ENCODE measurements at places on chromosomes 1 and 21.

GRCh38 chr1:18111605-18112297 lies 4.2 kb downstream of the IGSF21 start:
- no peak for DNase-seq

DNA sequence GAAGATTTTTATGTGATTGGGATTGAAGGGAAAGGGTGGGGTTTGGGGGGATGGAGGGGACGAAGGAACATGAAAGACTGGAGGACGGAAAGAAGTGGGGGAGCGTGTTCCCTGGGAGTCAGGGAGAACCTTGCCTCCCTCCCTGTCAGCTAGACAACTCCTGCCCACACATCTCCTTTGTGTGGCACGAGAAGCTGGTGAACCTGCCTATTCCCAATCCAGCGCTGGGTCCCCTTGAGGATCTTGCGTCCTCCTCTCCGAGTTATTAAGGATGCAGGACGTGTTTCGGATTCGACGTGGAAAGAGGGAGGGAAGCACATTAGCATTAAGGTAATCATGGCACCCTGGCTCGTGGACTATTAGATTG lies 1.4 kb downstream of the LRRC7 start:
- no peak for DNase-seq

DNA sequence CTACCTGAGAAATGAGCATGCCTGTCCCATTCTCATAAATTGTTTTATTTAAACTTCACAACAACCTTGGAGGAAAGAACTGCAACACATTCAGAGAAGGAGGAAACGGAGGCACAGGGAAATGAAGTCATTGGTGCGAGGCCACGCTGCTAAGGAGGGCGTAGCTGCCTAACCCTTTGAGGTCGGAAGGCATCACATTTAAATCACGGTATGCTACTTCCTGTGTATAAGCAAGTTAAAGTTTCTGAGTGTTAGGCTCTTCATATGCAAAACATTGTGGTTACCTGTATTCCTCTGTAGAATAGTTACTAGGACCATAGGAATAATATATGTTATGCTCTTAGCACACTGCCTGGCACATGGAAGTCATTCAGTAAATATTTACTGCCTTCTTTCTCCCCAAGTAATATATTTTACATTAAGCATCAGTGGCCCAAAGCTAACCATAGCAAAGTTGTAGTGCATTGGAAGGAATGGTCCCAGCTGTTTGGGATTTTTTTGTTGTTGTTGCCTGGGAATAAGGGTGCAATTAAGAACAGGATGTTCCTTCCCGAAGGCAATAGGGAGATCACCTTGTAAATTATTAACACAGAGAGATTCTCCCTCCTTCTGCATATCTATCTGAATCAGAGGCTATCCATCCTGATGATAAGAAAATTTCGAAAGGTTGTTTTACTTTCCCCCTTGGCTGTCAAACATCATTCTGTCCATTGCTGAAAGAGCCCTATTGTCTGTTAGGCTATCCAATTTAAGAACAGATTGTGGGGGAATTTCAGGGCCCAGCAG lies 192.2 kb upstream of the C8B start:
- DNase-seq = no peak

DNA sequence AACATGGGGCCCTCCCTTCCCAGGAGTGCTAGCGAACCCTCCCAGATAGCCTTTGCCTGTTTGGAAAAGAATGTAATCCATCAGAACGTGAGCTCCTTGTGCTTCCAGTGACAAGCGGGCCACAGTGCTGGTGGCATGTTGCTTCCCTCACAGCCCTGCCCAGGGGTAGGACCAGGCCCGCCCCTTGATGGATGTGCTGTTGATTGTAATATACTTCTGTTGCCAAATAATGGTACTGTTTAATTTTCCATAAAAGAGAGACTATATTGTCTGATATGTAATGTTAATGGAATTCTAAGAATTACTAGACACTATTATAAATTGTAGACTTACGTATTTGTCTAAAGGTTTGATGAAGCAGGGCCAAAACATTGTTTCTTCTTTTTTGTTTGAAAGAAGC lies 16.4 kb downstream of the ATP5PO start:
- DNase-seq = no peak

DNA sequence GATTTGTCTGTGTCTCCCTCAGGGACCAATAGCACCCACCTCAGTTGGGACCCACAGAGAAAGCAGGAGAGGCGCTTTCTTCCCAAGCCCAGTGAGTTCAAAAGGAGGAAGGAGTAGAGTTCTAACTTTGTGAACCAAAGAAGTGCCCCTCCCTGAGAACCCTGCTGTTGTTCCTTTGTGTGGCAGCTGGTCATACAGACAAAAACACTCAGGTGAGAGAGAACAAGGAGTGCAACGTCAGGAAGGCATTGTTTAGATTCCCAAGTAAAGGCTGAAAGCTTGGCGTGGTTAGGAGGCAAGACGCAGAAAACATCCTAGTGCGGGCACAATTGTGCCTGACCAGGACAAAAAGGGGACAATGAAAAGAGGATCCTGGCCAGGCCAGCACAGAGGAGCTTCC lies 654.6 kb downstream of the KIF26B start:
- no peak for DNase-seq

GRCh38 chr1:93635614-93636543 lies 45.8 kb downstream of the BCAR3 start:
- no peak for DNase-seq

- DNase-seq = peak; percentile 60
Measured at GRCh38 chr21:42067531-42068255, 3.4 kb upstream of the UMODL1 start.

GRCh38 chr1:209224886-209225285 lies 358.6 kb upstream of the CAMK1G start:
- DNase-seq = no peak

DNA sequence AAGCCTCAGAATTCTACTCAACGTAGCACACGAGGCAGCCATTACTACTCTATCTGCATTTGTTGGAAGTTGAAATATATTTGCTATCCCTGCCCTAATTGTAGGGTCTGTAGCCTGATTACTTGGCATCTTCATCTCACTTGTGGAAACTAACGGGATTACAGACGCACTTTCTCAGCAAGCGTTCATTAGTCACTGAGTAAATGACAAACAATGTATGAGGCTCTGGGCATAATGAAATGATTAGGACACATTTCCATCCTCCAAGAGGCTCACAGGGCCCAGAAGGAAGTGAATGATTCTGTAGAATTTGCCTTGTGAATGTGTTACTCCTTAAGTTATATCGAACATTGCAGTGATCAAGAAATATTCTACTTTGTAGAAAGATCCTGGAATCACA lies 78.1 kb downstream of the KIF26B start:
- no peak for DNase-seq

DNA sequence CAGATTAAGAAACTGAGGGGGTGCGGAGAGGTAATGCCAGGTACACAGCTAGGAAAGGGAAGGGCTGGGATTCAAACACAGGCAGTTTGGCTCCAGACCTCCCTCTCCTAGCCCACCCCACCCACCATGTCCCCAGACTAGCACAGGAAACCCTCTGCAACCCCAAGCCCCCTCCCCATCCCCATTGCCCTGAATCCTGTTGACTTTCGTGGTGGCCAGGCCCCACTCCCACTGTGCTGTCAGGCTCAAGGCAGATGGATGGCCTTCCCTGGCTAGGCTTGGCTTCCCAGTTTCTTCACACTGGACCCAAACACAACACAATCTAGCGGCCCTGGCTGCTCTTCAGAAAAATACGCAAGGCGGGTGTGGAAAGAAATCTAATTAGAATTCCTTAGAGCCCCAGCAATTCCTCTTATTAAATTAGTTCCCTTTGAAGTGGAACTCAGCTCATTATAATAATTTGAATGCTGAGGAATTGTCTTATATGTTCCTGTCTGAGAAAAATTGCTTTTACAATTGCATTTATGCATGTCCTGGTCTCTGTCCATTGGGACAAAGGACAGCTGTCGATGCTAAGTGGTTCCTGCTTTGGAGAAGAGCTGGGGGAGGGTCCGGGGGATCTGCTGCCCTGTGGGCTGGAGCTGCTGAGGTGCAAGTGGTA lies 97.4 kb downstream of the SYF2 start:
- DNase-seq = no peak

Data from Caco-2 (cell line).